ENCODE measurements at places on chromosomes 1 and 21. TPM values are rescaled to one million over a fixed set of nuclear protein-coding genes. Genes with fewer than 3 reads are reported as not detected.

GJA4 gene
- total RNA-seq, result 3.8 TPM

TIMM17A gene
- 54.5 TPM for total RNA-seq

LCE1F gene
- total RNA-seq, result not detected

ADCY10 gene
- 0.93 TPM for total RNA-seq

OR2T33 gene
- total RNA-seq, result not detected

ILDR2 gene
- 3.4 TPM for total RNA-seq

C4BPB gene
- total RNA-seq, result 16.8 TPM

TCHH gene
- total RNA-seq, result not detected

AHCTF1 gene
- total RNA-seq, result 36.4 TPM

MPZL1 gene
- 147 TPM for total RNA-seq

CFAP107 gene
- not detected for total RNA-seq

SLAMF7 gene
- not detected for total RNA-seq

SH2D5 gene
- 0.53 TPM for total RNA-seq

FAM131C gene
- total RNA-seq, result 3.5 TPM

RSPH1 gene
- total RNA-seq, result 0.60 TPM

KCNQ4 gene
- total RNA-seq, result not detected

AQP10 gene
- 0.96 TPM for total RNA-seq

PFKFB2 gene
- 19.2 TPM for total RNA-seq

LCE1A gene
- not detected for total RNA-seq

SPRR3 gene
- not detected for total RNA-seq

U2AF1 gene
- 22.8 TPM for total RNA-seq

EPHB2 gene
- 11.9 TPM for total RNA-seq

MINDY1 gene
- total RNA-seq, result 18.5 TPM

MXRA8 gene
- 138 TPM for total RNA-seq

PM20D1 gene
- not detected for total RNA-seq

GJA8 gene
- total RNA-seq, result not detected

F13B gene
- total RNA-seq, result 11.3 TPM

All from hepatocyte (in vitro differentiated cells).